H54 (cell line): ENCODE measurements at places on chromosomes 1 and 21.
A peak's percentile ranks its signal among the peaks of the same experiment; 100 is the strongest.

GRCh38 chr1:194644528-194644927, 1458.1 kb upstream of the B3GALT2 start:
- DNase-seq: no peak

DNA sequence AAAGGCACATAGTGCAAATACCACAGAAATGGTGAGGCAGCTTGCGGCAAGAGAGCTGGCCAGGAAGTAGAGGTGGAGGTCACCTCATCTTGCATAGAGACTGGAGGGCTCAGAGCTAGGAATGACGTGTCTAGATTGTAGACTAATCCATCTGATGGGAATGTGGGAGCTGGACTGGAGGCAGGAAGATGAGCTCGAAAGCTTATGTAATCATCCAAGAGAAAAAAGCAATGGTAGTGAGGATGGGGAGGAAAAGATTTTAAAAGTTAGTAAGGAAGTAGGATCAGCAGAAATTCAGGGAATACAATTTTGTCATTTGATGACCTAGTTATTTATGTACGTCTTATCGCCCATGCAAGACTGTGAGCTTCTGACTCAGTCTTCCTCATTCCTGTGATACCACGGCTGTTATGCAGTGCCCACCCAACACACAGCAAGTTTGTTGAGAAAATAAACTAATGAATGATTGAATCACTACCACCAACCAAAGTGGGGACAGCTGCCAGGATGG, 123.9 kb downstream of the RRAGC start:
- no peak for DNase-seq

DNA sequence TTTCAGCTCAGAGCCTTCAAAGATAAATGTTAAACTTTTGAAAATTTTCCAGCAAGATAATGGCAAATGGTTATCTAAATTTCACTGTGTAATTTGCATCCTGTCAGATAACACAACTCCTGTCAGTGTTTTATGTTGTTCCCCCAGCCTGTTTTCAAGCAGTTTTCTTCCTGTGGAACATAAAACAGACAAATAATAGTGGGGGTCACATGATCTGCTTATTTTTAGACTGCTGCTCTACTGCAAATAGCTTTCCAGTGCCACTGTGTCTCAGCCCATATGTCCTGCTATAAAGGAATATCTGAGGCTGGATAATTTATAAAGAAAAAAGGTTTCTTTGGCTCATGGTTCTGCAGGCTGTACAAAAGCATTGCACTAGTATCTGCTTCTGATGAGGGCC, 32.2 kb downstream of the FMO3 start:
- DNase-seq: no peak

- DNase-seq: no peak
Observed at GRCh38 chr1:27607239-27607804, 3.4 kb upstream of the AHDC1 start.

DNA sequence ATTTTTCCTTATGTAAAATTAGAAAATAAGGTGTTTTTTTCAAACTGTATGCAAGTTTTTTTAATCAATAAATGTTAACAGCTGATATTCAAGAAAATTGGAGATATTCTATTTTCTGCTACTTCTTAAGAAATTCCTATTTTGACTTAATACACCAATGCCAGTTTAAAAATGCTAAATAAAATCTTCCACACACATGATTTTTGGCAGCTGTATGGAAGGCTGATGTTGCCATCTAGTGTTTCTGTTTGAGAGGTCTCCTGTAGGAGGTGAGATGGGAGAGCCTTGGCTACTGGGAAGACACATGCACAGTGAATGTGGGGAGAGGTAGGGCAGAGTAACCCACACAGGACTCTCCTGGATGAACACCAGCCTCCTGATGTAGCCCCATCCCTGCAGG, 29.2 kb upstream of the OR2B11 start:
- DNase-seq: peak; percentile 3

GRCh38 chr1:23977187-23977853, 2.8 kb downstream of the SRSF10 start:
- DNase-seq: no peak

GRCh38 chr1:65084066-65084465, 63.9 kb upstream of the AK4 start:
- no peak for DNase-seq

DNA sequence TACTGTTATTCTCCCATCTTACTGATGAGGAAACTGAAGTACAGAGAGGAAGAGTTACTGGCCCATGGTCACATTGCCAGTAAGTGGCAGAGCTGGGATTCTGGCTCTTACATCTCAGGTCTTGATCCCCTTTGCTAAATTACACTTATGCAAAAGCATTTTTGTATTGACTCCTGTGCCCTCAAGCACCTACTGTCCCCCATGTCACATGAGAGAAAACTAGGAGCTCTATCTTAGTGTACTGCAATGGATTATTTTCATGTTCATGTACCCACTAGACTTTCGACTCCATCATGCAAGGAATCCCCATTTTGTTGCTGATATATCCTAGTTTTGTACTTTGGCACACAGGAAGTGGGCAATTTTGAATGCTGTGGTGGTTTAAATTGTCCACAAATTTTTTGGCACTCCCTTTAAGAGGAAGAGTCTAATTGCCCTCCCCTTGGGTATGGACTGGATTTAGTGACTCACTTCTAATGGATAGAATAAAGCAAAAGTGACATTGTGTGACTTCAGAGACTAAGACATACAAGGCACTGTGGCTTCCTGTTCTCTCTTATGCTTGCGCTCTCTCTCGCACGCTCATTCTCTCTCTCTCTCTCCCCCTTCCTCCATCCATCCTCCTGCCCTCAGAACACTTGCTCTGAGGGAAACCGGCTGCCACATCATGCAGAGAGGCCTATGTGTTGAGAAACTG, 43.5 kb upstream of the JAK1 start:
- no peak for DNase-seq

DNA sequence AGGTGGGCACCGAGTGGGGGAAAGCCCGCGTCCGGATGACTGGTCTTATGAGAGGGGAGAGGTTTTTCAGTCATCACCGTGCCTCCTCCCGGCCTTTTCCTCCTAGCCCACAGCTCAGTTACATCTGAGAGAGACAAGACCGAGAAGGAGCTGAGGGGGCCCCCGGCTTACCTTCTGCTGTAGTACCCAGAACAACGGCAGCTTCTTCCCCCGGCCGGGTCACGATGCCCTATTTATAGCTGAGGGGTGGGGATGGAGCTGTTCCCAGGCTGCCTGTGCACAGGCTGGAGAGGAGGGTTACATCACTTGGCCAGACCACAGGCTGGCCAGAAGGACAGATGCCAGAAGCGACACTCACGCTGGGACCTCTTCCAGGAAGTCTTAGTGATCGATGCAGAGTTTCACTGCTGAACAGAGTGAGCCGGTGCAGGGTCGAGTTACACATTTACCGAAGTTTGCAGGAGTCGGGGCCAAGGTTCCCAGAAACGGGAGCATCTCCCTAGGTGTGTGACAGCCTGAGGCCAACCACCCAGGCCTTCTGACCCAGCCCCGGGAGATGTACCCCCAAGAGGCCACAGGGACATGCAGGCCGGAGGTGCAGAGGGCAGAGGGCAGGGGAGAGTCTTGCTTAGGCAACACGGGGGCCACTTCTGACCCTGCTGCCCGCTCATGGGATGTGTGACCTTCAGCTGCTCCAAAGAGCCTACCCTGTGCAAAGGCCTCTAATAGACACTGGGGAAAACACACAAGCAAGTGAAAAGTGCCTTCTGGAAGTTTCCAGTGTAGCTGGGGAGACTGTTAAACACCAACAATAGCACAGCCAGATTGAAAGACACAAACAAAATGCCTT, at the start of gene AGT:
AGT (minus strand) TSS at position 208 of the 850 bp plus-strand sequence. CDS start 3,299 bp downstream, outside the sequence.
- peak; percentile 35 for DNase-seq

DNA sequence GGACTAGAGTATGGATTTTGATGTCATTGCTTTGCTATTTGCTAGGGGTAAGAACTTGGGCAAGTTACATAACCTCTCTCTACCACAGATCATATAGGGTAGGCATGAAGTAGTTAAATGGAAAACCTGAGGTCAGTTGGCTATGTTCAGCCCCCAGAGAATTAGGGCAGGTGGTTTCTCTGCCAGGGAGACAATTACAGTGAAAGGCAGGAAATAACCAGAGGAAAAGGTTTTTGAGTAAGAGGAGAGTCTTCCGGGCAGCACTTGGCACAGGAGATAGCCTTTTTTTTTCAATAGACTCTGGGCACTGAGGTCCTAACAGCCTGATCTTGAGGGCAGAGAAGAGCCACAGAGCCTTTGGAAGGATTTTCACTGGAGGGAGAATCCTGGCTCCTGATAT, 16.7 kb upstream of the SERBP1 start:
- DNase-seq: no peak
